ENCODE measurements at places on chromosomes 7 and 10.

- peak overlapping the region; percentile 93 for H3K27ac ChIP-seq
- no peaks in the 10 kb centered on the region for H3K27me3 ChIP-seq
- peaks cover 46% of the 10 kb centered on the region for H3K4me1 ChIP-seq
- peaks cover 8% of the 10 kb centered on the region for H3K36me3 ChIP-seq
- DNase-seq, result no peak
Measured at GRCh38 chr10:69317626-69318105, 39.4 kb downstream of the HK1 start.

- no peak for DNase-seq
- no peaks in the 10 kb centered on the region for H3K27me3 ChIP-seq
- H3K36me3 ChIP-seq, result peaks cover 13% of the 10 kb centered on the region
- H3K27ac ChIP-seq, result peak overlapping the region; percentile 36
- H3K4me1 ChIP-seq, result peaks cover 26% of the 10 kb centered on the region
- H3K4me3 ChIP-seq, result no peak overlapping the region
Measured at GRCh38 chr7:66768865-66769832, 28.6 kb downstream of the RABGEF1 start.

DNA sequence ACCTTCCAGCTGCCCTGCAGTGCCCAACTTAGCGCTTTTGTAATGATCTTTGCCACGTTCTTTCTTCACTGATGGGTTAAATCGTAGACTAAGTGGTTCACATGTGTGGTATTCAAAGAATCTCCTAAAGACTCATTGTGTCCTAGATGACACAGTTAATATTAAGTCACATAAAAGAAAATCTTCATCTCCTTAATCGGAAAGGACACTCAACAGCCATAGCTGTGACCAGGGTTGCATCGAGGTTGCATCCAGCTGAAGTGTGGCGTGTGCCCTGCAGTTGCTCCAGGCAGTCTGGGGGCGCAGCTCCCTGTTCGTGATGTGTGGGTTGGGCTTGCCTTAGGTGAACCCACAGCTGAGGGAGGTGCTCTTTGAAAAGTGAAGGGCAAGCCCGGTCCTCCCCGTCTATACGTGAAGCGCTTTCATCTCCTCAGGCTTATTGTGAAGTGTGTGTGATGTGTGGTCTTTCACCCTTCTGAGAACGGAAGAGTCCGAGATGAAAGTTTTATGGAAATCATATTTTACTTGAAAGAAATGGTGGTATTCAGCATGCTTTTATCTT, 122.7 kb downstream of the TRRAP start:
- H3K27ac ChIP-seq, result no peak overlapping the region
- no peak overlapping the region for H3K4me3 ChIP-seq
- peaks cover 19% of the 10 kb centered on the region for H3K4me1 ChIP-seq
- DNase-seq, result peak; percentile 38

GRCh38 chr7:132125096-132125495, 451.2 kb downstream of the PLXNA4 start:
- H3K4me1 ChIP-seq, result peaks cover under 1% of the 10 kb centered on the region
- DNase-seq, result no peak
- no peak overlapping the region for H3K27ac ChIP-seq

DNA sequence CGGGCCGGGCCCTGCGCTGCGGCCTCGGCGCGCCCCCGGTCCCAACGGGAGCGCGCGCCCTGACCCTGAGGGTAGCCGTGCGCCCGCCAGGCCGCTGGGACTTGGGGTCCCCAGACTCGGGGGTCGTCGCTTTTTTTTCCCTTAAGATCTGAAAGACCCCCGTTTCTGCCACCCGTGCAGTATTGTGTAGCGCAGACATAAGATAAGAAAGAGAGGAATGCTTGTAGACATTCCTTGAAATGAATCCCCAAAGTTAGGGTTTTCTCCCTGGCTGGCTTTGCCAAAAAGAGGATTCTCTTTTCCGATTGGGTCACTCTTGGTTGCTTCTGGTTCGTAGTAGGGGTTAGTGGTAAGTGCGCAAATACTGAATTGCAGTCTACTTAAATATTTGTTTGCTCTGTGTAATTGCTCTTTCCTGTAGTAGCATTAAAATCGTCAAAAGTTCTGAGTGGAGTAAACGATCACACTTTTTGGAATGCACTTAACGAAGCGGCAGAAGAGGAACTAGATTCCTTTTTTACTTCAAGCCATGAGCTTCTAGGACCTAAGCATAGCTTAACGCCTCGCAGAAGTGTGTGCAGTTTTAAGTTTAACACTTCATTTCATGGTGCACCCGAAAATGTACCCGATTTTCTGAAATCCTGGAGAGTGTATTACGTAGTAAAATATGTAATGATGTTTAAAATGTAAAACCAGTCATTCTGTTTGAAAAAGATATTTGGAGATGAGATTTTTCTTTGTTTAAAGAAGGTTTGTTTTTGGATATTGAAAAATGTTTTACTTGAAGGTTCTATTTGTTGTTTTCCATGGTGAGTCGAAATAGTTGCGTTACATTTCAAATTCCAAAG, 1.3 kb downstream of the CUL1 start:
- peaks cover 48% of the 10 kb centered on the region for H3K4me1 ChIP-seq
- peaks cover 2% of the 10 kb centered on the region for H3K27me3 ChIP-seq
- peaks cover 4% of the 10 kb centered on the region for H3K36me3 ChIP-seq
- H3K27ac ChIP-seq, result peak overlapping the region; percentile 83
- peak overlapping the region; percentile 84 for H3K4me3 ChIP-seq

Measured in activated CD8-positive, alpha-beta memory T cell treated with anti-CD3 and anti-CD28 coated beads, Interleukin-2, amount 10 ng/mL, durations not matched to agents 7 days and 5 days (primary cell).